ENCODE measurements at places on chromosomes 11 and 22.
A peak's percentile ranks its signal among the peaks of the same experiment; 100 is the strongest.

- DNase-seq: no peak
Observed at GRCh38 chr22:46828323-46828900, 66.0 kb downstream of the TBC1D22A start.

- no peak for DNase-seq
Observed at GRCh38 chr11:73508243-73509176, 89.4 kb downstream of the FAM168A start.

- DNase-seq: no peak
Observed at GRCh38 chr22:48891688-48892577, 935.7 kb downstream of the BRD1 start.

DNA sequence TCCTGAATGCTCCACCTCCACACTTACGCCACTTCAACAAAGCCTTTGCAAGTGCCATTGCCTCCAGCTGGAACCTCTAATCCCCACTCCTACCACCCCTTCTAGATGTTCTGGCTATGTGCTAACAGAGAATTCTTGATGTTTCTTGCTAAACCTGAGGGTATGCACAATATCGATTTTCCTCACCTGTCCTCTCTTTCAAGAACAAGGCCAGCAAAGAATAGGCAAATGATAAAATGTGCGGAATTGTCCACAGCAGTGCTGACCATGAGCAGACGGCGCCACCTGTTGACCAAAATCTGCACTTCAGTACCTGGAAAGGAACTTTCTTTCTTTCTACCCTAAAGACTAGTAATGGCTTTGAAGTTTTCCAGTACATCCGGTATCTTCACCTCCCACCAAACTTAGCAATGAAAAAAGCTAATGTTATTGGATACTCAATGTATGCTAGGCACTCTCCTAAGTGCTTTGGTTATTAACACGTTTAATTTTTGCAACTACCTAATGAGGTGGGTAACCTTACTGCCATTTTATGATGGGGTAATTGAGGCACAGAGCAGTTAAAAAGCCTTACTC is 3.4 kb downstream of the TIMM10 start:
- peak; percentile 61 for DNase-seq

DNA sequence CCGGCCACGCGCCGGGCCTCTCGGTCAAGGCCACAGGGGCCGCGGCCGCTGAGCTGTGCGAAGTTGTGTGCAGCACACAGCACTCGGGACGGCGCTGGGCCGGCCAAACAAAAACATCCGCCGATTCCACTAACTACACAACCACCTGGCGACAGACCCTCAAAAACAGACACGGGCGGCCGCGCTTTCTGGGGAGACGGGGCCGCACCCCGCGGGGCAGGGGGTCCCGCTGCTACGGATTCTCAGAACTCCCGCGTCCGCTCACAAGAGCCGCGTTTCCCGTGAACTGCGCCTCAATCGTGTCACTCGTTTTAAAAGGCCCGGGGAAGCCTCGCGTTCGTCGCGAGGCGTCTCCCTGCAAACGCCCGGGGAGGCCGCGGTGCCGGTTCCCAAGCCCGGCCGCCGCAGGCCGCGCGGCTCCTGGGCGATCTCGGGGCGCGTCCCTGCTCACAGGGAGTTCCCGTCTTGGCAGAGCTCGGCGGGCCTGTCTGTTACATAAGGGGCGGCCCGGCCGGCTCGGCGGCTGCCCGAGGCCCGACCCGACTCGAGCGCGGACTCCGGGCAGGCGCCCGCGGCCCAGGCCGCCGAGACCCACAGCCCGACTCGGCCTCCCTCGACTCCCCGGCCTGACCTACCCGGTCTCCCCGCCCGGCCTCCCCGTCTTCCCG is 936 bp downstream of the BRD1 start:
- no peak for DNase-seq

GRCh38 chr11:118521892-118522311 is 5.4 kb upstream of the TTC36 start:
- no peak for DNase-seq

DNA sequence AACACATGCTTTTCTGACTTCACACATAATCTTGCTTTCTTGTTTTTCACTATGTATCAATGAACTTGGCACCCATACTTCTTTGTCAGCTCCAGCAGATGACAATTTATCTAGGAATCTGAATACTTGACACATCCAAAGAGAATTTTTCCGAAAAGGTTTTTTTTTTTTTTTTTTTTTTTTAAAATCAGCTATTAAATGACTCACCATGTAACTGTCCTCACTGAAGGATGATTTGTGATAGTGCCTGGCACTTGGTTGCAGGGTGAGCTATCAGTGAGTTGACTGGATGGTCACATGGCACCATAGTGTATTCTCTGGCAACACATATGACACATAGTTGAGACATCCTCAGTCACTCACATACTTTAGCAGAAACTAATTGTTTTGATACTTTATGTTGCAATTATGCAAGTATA is 133.4 kb upstream of the E2F8 start:
- DNase-seq: no peak

DNA sequence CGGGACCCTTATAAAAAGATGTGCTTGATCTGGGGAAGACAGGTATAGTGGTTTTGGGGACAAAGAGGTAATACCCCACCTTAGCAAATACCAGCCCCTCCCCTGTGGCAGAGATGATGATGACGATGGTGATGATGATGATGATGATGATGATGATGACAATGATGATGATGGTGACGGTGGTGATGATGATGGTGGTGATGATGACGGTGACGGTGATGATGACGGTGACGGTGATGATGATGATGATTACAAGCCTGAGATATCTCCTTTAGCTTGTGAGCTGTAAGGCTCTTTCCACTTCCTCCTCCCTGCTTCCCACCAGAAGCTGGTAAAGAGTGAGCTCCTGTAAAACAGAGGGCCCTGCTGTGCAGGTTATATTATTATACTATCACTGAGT is 89.5 kb upstream of the TMEM45B start:
- DNase-seq: no peak

GRCh38 chr11:38089726-38090125 is 1491.7 kb upstream of the RAG2 start:
- DNase-seq: no peak
